ENCODE measurements at places on chromosomes 4 and X.
A peak's percentile ranks its signal among the peaks of the same experiment; 100 is the strongest.

- no peak for DNase-seq
Observed at GRCh38 chr4:125688841-125689240, 374.1 kb downstream of the FAT4 start.

- peak; percentile 10 for DNase-seq
Observed at GRCh38 chr4:1511441-1512041, 105.3 kb upstream of the NKX1-1 start.

DNA sequence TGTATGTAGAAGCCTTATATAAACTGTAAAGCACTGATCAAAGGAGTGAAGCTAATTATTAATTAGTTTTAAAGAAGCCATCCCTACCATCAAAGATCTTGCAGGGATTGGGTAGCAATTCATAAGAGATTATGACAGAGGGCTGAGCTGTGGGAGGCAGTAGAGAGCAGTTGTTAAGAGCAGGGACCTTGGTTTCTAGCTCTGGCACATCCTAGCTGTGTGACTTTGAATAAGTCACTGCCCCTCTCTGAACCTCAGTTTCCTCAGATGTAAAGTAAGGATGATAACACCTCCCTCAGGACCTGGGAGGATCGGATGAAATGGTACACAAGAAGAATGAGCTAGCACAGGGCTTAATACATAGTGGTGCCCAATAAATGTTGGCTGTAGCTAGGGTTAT lies 45.4 kb downstream of the APLN start:
- no peak for DNase-seq

GRCh38 chrX:44937606-44938005 lies 64.6 kb downstream of the KDM6A start:
- no peak for DNase-seq

DNA sequence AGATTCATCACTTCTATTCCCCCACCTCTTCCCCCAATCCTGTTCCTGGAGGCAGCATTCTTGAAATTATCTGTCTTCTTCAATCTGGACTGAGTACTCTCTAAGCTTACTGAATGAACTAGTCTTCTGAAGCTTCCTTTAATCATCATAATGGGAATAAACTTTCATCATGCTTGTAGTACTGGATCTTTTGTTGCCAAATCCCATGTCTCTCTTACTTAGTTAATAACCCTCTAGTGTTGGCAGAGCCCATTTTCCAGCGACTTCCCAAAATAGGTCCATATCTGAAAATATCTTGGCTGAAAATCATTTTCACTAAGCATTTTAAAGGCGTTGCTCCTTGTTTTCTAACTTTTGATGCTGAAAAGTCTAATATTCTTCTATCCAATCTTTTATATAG lies 39.6 kb downstream of the RPS6KA3 start:
- DNase-seq, result no peak

DNA sequence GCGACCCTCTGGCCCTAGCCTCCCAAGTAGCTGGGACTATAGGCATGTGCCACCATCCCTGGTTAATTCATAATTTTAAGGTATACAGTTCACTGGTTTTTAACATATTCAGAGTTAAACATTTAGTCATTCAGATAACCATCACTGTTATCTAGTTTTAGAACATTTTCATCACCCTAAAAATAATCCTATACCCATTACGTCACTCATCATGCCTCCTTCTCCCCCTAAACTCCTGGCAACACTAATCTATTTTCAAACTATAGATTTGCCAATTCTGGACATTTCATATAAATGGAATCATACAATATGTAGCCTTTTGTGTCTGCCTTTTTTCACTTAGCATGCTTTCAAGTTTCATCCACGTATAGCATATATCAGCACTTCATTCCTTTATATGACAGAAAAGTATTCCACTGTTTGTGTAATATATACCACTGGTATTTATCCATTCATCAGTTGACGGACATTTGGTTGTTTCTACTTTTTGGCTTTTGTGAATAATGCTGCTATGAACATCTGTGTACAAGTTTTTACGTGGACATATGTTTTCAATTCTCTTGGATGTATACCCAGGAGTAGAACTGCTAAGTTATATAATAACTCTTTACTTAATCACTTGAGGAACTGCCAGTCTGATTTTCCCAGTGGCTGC lies 32.0 kb upstream of the RPS3A start:
- DNase-seq, result no peak

- DNase-seq, result no peak
Observed at GRCh38 chrX:53990171-53990570, 54.1 kb downstream of the PHF8 start.

DNA sequence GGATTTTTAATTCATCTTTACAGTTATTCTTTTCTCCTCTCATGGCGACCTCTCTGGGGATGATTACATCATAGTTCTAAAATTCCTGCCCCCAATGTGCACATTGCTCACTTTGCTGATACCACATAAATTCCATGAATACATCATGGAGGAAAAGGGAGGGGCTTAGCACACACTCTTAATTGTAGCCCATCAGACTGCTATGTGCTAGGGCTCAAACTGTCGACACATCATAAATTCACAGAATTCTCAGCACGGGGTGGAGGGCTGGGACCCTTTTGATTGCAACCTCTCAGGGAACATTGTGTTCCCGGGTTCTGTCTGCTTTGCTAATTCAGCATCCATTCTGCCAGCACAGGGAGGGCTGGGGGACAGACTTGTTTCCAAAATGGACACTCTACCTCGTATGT lies 592.9 kb downstream of the BCOR start:
- no peak for DNase-seq

- no peak for DNase-seq
Observed at GRCh38 chr4:20443015-20443805, 191.5 kb downstream of the SLIT2 start.

GRCh38 chrX:124226129-124226528 lies 106.3 kb upstream of the TEX13D start:
- peak; percentile 20 for DNase-seq

DNA sequence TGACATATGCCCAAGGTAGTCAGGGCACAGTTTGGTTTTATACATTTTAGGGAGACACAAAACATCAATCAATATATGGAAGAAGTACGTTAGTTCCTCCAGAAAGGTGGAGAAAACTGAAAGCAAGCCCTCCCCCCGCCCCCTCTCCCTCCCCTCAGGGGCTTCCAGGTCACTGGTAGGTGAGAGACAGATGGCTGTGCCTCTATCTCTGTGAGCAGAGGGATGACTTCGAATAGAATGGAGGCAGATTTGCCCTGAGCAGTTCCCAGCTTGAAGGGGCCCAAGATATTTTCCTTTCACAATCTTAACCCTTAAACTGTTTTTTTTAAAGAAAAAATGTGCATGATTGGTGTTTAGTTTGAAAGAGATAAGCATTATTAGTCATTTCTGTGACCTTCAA lies 114.0 kb downstream of the PCDH10 start:
- DNase-seq, result no peak

DNA sequence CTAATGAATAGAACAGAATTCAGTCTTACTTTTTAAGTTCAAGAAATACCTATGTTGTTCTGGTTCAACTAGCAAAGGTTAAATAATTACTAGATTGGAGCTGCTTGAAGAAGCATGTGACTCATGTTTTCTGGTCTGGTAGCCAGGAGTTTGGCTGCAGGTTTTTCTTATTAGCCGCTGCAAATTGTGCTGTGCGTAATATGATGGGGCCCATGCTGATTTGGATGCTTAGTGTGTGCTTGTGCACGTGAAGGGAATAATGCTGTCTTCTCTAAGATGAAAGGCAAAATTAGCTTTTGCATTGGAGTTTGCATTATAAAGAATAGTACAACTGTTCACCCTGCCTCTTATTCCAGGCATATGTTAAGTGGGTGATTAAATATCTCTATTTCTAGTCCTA lies 219.6 kb downstream of the SNCA start:
- DNase-seq, result no peak

GRCh38 chr4:7096236-7096635 lies 28.4 kb upstream of the GRPEL1 start:
- DNase-seq, result no peak

DNA sequence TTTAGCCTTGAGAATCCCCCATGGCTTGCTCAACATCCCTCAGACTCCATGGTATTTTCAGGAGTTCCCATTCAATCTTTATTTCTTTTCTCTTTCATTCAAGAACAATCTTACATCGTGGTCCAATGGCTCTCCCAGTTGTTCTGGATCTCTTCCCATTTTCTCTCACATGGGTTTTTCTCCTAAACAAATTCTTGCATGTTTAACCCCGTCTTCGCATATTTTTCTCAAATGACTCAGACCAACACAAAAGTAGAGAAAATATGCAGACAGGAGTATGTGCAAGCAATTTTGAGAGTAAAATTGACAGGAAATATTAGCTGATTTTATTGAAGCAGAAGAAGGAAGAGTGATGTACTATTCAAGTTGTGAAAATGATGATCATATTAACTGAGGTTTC lies 396.4 kb upstream of the TRAM1L1 start:
- DNase-seq, result no peak

- no peak for DNase-seq
Observed at GRCh38 chr4:129037093-129037492, 56.2 kb downstream of the SCLT1 start.

DNA sequence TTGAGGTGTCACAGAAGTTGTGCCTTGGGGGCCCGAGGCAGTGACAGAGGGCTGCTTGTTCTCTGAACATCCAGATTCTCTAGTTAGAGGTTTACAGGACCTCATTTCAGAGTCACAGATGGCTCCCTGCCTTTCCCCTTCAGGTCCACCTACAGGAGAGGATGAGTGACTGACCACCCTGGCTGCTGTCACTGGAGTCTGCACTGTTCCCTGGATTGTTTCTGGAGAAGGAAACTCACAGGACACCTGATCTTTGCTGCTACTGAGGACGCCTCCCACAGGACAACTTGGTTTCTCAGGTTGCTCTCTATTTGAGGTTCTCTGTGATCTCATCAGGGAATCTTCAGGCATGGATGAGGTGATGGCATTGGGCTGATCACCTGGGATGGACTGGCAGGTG lies 58.3 kb downstream of the GPRIN3 start:
- DNase-seq, result no peak

DNA sequence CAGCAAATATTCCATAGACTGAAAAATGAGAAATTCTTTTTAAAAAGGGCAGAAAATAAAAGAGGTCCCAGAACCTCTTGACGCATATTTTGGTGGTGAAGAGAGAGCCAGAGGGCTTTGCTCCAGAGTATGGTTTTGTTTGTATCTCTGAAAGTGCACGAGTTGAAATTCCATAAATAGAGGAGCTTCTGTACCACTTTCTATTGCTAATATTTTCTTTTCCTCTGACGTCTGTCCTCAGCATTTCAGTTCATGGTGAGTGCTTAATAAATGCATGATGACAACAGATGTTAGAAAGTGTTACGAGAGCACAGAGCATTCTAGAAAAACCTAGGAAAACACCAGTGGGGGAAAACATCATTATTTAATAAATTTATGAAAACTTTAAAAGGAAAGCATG lies 145.6 kb downstream of the AMELX start:
- DNase-seq, result no peak

DNA sequence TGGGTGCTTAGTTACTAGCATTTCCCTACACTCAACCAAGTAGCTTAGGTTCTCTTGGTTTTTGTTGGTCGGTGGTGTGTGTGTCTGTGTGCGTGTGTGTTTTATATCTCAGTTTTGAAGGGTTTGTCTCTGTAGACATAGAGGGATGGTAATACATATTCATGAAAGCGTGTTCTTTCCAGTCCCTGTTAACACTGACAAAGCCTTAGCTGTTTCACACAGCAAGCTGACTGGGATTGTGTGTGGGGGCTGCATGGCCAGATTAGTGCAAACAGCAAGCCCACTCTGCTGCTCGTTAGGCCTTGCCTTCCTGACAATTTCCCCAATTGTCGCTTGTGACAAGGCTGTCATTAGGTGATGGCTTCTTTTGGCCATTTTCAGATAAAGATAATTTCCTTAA lies 43.9 kb downstream of the ALPK1 start:
- no peak for DNase-seq

GRCh38 chr4:168478868-168479267 lies 1.4 kb downstream of the DDX60L start:
- DNase-seq, result no peak

DNA sequence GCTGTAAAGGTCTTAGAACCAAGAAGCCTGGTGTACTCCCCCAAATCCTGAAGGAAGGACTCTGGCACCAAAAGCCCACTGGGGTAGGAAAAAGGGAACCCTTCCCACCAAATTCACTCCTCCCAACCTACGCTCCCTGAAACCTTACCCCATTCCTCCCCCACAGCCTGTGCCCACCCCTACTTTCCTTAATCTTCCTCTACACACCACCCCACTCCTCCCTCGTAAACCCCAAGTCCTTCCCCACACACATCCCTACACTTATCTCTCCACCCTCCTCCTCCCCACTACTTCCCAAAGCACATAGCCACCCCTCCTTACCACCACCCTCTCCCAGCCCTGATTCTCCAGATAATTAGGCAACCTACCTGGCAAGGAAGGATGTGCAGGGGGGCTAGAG lies 1.7 kb downstream of the ZMYM3 start:
- no peak for DNase-seq

GRCh38 chr4:2843941-2844584 lies 419 bp downstream of the ADD1 start:
- no peak for DNase-seq

- DNase-seq, result no peak
Observed at GRCh38 chr4:78938474-78938867, 767 bp downstream of the PAQR3 start.

DNA sequence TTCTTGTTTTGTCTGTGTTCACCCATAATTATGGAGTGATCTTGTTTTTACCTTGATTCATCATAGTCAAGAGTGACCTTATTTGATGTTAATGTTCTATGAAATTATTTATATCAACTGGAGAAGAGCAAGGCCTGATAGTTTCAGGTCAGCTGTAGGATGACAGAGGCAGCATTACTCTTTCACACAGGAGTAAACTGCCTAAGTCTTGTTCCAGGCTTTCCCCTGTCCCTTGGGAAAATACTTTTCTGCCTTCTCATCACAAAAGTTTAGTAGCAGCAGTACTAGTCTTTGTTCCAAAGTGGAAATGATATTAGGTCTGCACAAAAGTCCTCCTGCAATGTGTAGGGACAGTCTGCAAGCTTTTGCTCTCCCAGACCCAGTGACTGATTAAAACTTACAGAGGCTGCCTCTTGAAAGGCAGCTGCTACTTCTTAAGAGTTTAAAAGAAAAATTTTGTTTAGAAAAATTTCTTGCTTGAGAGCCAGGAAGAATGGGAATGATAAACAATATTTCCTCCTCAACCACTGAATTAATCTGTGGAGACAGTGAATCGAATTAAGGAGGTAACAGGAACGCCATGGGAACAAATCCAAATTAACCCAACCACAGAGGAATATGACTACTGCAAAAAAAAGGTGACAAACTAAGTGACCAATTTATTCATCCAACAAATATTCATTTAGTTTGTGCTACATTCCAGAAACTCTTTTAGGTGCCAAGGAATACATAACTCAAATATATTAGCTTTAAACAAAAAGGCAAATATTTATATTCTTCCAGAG lies 991.4 kb upstream of the PABPC4L start:
- no peak for DNase-seq

DNA sequence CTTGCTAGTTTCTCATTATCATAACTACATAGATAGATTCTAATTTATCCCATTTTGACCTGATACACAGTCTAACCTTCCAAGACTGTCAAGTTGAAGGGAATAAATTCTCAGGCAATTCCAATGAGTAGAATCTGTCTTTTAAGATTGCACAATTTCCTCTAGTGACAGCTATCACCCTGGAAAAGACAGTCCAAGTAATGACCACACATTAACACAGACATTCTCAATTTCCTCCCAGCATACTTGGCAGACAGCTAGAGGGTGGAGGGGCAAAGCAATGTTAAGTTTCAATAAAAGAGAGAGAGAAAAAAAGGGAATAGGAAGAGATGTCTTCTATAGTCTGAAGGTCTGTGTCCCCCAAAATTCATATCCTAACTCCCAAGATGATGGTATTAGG lies 234.7 kb downstream of the LDB2 start:
- no peak for DNase-seq

All from CD4-positive, alpha-beta T cell treated with Interleukin-15 for 4 hours (primary cell).